Activated CD8-positive, alpha-beta memory T cell treated with anti-CD3 and anti-CD28 coated beads for 4 hours (primary cell): ENCODE measurements at places on chromosomes 6 and 20.

GRCh38 chr20:50338479-50339391, 148.1 kb downstream of the CEBPB start:
- DNase-seq = no peak

DNA sequence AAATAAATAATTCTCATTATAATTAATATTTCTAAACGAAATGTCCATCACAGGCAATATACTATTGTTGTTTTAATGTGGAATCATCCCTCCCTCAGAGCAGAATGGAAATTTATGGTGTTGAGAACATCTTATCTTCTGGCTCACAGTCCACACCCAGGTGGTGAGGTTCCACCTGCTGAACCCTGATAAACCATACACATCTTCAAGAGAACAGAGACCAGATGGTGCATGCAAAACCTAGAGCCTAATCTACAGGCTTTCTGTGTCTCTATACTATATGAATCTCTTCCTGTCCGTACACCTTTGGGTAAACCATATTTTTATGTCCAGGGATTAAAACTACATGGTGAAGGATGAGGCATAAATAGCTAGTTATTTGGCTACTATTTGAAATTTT, 52.3 kb upstream of the UFL1 start:
- DNase-seq = no peak

- DNase-seq = no peak
Measured at GRCh38 chr6:74946961-74947360, 258.9 kb downstream of the COL12A1 start.

DNA sequence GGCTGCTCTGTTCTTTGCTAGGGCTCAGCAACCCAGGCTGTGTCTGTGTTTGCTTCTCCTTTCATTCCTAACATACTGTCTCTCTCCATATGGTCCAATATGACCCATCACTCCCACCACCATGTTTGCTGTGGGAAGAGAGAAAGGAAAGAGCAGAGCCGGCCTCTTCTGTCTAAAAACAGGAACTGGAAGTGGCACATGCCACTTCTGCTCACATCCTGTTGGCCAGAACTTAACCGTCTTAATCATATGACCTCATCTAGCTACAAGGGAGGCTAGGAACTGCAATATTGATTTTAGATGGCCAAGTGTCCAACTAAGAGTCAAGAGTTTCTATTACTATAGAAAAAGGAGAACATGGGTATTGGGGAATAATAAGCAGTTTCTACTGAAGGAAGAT, 212.5 kb upstream of the CHD6 start:
- DNase-seq = no peak

- no peak for DNase-seq
Measured at GRCh38 chr20:4509825-4510522, 211.7 kb upstream of the PRND start.

DNA sequence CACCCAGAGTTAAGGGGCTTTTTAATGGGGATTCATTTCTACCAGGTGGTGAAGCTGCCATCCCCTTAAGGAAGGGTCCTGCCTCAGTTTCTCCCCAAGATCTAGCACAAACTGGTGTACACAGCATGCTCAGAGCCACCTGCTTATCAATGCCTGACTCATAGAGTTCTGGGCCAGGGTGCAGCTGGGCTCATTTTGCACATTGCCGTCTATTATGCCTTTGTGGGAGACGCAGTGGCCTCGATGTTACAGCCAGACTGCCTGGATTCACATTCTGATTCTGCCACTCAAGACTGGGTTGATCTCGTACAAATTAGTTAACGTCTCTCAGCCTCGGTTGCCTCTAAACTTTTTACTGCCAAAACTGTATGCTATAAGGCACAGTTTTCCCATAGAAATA, 365.7 kb downstream of the ZFAND3 start:
- no peak for DNase-seq

DNA sequence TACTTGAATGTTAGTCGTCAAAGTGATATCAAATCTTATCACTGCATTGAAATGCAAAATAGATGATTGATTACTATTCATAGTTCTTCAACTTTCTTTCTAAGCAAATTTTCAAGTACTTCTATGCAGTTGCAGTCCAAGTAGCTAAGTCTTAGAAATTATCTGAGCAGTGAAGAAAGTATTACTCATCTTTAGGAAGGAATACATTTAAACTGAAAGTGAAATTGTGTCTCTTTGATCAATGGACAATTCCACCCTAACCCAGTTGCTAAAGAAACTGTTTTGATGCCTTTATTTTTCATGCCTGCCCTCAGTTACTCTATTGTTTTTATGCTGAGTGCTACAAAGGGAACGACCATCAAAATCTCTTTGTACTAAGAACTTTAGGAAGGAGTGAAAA, 337.4 kb downstream of the GRIK2 start:
- no peak for DNase-seq
